Progenitor cell of endocrine pancreas (in vitro differentiated cells): ENCODE measurements at places on chromosomes 16 and 17. TPM values are rescaled to one million over a fixed set of nuclear protein-coding genes. Genes with fewer than 3 reads are reported as not detected.

DNA sequence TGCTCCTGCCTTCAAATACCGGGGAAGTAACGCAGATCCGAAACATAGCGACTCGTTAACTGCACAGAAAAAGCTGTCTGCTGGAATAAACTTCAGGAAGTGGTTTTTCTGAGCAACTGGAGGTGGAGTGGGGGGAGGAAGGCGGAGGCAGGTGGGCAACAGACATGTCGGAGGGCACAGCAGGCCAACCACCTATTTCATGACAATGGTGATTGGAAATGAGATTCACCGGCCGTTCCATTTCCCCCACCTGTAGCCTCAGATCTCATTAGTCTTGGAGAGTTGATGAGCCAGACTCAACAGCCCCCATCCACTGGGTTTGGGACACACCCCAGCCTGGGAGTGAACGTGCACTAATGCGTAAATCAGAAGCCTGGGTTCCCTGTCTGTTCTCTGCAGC lies 7.7 kb upstream of the PECAM1 start:
- H3K36me3 ChIP-seq = no peaks in the 10 kb centered on the region
- H3K4me1 ChIP-seq = peaks cover 5% of the 10 kb centered on the region
- H3K27me3 ChIP-seq = no peaks in the 10 kb centered on the region
- H3K4me3 ChIP-seq = no peak overlapping the region
- DNase-seq = no peak

CALB2 gene
- 0.96 and 2.2 TPM in 2 replicates for total RNA-seq

- no peak overlapping the region for H3K4me3 ChIP-seq
- H3K27me3 ChIP-seq = no peaks in the 10 kb centered on the region
- no peak for DNase-seq
- H3K27ac ChIP-seq = no peak overlapping the region
Measured at GRCh38 chr16:72085002-72085401, 8.4 kb downstream of the TXNL4B start.

SULT1A3 gene
- total RNA-seq = 33.0 and 33.3 TPM in 2 replicates

GRCh38 chr16:67534431-67534830 lies 5.8 kb downstream of the RIPOR1 start:
- H3K27ac ChIP-seq = no peak overlapping the region
- H3K4me1 ChIP-seq = peaks cover 16% of the 10 kb centered on the region
- no peak for DNase-seq
- H3K36me3 ChIP-seq = peaks cover 1% of the 10 kb centered on the region
- no peak overlapping the region for H3K4me3 ChIP-seq
- H3K27me3 ChIP-seq = peaks cover 18% of the 10 kb centered on the region

DNA sequence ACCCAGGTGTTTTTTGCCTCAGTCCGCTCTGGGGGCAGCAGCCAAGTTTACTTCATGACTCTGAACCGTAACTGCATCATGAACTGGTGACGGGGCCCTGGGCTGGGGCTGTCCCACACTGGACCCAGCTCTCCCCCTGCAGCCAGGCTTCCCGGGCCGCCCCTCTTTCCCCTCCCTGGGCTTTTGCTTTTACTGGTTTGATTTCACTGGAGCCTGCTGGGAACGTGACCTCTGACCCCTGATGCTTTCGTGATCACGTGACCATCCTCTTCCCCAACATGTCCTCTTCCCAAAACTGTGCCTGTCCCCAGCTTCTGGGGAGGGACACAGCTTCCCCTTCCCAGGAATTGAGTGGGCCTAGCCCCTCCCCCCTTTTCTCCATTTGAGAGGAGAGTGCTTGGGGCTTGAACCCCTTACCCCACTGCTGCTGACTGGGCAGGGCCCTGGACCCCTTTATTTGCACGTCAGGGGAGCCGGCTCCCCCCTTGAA lies 2.1 kb upstream of the C17orf107 start:
- peaks cover 10% of the 10 kb centered on the region for H3K27me3 ChIP-seq
- no peak for DNase-seq
- H3K4me3 ChIP-seq = no peak overlapping the region
- peaks cover 6% of the 10 kb centered on the region for H3K36me3 ChIP-seq
- no peak overlapping the region for H3K27ac ChIP-seq

SYT17 gene
- 6.6 and 10.7 TPM in 2 replicates for total RNA-seq

GRCh38 chr17:17540935-17541639 lies 44.9 kb upstream of the RASD1 start:
- no peak for DNase-seq
- H3K27ac ChIP-seq = peak overlapping the region; percentile 43
- H3K27me3 ChIP-seq = no peaks in the 10 kb centered on the region
- H3K4me1 ChIP-seq = peaks cover 31% of the 10 kb centered on the region
- H3K4me3 ChIP-seq = no peak overlapping the region

NUPR1 gene
- not detected in 2 replicates for total RNA-seq

GRCh38 chr16:81210807-81211206 lies 27.7 kb upstream of the BCO1 start:
- H3K4me1 ChIP-seq = no peaks in the 10 kb centered on the region
- H3K27me3 ChIP-seq = peaks cover 41% of the 10 kb centered on the region
- no peak for DNase-seq
- H3K4me3 ChIP-seq = no peak overlapping the region
- H3K36me3 ChIP-seq = no peaks in the 10 kb centered on the region

GRCh38 chr16:59259950-59260319 lies 525.8 kb upstream of the GOT2 start:
- DNase-seq = no peak
- H3K4me1 ChIP-seq = no peaks in the 10 kb centered on the region
- no peaks in the 10 kb centered on the region for H3K36me3 ChIP-seq
- H3K4me3 ChIP-seq = no peak overlapping the region

ZNF385C gene
- 2.7 TPM in 2 replicates for total RNA-seq

DNA sequence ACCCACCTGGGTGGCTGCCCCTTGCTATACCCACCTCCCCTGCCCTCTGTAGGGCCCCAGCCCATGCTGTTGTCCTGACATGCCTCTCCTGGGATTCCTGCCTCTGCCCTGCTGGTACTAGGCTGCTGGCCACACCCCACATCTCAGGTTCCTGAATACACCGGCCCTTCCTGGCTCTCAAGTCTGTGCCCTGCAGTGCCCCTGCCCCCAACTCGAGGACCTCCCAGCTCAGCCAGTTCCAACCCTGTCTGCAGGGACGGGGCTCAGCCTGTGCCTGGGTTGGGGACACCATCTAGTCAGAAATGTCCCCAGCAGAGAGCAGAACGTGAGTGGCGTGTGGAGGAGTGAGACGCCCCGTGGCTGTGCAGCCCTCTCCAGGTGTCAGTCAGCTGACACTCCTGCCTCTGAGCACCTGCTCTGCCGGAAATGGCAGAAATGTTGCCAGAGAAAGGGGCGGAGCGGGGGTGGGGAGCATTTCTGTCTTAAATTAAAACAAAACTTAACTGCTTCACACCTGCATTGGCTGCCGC lies 28.7 kb downstream of the ACSF3 start:
- no peaks in the 10 kb centered on the region for H3K4me1 ChIP-seq
- H3K27me3 ChIP-seq = no peaks in the 10 kb centered on the region
- no peak overlapping the region for H3K27ac ChIP-seq
- H3K4me3 ChIP-seq = no peak overlapping the region

DNA sequence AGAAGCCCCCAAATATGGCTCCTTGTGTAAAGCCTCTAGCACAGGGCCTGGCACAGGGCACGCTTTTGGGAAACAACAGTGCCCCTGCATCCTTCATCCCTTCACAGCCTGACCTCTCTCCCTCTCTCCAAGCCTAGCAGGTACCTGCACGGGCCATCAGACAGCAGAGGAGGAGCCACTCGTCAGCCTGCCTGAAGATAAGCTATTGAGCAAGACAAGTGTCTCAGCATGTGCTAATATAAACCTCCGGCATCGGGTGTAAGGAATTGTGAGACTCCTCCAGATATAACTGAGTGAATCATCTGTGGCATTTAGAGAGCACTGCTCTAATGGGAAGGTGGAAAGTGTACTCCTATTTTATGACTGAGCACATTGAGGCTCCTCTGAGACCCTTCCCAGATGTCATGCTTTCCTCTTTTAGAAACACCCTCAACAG lies 38.3 kb downstream of the TBX4 start:
- H3K36me3 ChIP-seq = no peaks in the 10 kb centered on the region
- no peak for DNase-seq
- no peak overlapping the region for H3K4me3 ChIP-seq
- H3K4me1 ChIP-seq = peaks cover 35% of the 10 kb centered on the region

DNA sequence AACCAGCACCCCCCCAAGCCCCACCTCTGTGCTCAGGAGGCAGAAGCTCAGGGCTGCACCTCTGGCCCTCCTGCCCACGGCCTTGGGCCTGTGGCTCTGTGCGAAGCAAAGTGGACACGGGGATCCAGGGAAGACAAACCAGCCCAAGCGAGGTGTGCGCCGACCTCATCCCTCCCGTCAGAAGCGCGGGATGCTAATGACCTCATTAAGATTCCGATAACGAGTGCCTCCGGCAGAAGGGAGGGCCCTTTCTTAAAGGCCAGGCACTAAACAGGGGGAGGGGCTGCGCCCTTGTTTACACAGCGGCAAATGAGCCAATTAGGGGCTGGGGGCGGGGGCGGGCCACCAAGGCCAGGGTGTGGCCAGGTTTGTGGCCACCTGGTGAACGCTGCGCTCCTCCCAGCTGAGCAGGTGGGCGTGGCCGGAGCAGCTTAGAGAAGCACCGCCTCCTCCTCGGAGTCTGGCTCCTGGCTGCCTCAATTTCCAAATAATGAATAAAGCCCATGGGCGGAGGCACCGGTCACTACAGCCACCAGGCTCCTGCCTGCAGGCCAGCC lies 3.2 kb downstream of the CBX4 start:
- H3K4me3 ChIP-seq = peak overlapping the region; percentile 63
- peaks cover 40% of the 10 kb centered on the region for H3K27me3 ChIP-seq
- H3K27ac ChIP-seq = peak overlapping the region; percentile 24
- H3K4me1 ChIP-seq = peaks cover 24% of the 10 kb centered on the region
- peaks cover 6% of the 10 kb centered on the region for H3K36me3 ChIP-seq

DNA sequence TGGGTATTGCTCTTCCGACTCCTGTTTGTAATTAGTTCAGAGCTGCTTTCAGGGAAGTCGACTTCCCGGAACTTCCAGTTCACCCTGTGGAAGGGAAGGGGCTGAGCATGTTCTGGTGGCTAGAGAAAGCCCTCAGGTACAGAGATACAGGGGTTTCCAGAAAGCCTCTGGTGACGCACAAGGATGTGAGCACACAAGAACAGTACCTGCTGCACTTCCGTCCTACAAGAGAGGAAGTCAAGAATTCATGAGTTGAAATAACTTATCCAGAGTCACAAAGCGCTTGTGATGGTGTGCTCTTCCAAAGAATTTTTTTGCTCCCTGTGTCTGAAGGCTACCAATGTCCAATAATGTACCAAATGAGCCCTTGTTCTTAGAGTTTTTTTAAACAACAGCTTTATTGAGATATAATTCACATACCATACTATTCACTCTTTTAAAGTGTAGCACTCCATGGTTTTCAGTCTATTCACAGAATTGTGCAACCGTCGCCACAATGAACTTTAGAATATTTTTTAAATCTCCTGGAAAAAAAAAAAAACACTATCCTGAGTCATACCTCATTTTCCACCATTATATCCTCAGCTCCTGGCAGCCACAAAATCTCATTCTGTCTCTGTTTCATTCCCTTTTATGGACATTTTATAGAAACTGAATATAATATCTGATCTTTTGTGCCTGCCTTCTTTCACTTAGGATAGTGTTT lies 327.6 kb downstream of the CDH13 start:
- no peak overlapping the region for H3K27ac ChIP-seq
- H3K4me3 ChIP-seq = no peak overlapping the region
- no peaks in the 10 kb centered on the region for H3K36me3 ChIP-seq
- DNase-seq = no peak

GRCh38 chr17:78933025-78933958 lies 8.1 kb upstream of the TIMP2 start:
- peaks cover 5% of the 10 kb centered on the region for H3K27me3 ChIP-seq
- DNase-seq = no peak
- no peak overlapping the region for H3K27ac ChIP-seq
- no peaks in the 10 kb centered on the region for H3K36me3 ChIP-seq

EFCAB5 gene
- total RNA-seq = 0.44 TPM in 1 of 2 replicates, not detected in the other
